Activated T-helper 17 cell treated with anti-CD3 and anti-CD28 coated beads, Interleukin-2, amount 50 U/mL, for 72 hours (primary cell): ENCODE measurements at places on chromosomes 12 and 14. TPM values are rescaled to one million over a fixed set of nuclear protein-coding genes. Genes with fewer than 3 reads are reported as not detected.

The ERP27 gene
- 5.2 TPM for total RNA-seq

The HIF1A gene
- 123 TPM for total RNA-seq

The INF2 gene
- total RNA-seq = 87.8 TPM

The C12orf50 gene
- total RNA-seq = not detected

- H3K27me3 ChIP-seq = no peaks in the 10 kb centered on the region
- peak overlapping the region; percentile 52 for H3K27ac ChIP-seq
- H3K4me3 ChIP-seq = peak overlapping the region; percentile 50
- H3K36me3 ChIP-seq = no peaks in the 10 kb centered on the region
- H3K4me1 ChIP-seq = peaks cover 16% of the 10 kb centered on the region
- ATAC-seq = peak; percentile 69
These were observed 344 bp downstream of the LPAR5 start for GRCh38 chr12:6635375-6635855.

GRCh38 chr14:98951031-98951430, 321.0 kb downstream of the BCL11B start:
- no peaks in the 10 kb centered on the region for H3K36me3 ChIP-seq
- peaks cover 8% of the 10 kb centered on the region for H3K4me1 ChIP-seq
- H3K4me3 ChIP-seq = no peak overlapping the region
- no peak for ATAC-seq

DNA sequence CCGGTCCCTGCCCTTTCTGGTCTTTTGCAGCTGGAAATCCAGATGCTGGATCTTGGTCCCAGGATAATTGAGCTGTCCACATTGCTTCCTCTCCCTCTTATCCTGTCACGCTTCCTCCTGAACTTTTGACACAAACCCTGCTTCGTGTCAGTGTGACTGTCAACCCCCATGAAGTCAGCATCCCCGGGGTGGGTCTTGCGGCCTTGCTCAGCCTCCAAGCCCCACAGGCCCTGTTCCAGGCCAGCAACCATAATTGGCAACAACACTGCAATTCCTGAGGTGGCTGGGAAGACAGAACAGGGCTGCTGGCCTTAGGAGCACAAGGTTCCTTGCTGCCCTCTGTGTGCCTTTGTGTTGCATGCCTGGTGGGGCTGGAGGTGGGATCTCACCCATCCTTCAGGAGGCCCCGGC, 74.9 kb downstream of the NTF3 start:
- no peak overlapping the region for H3K4me3 ChIP-seq
- peaks cover 12% of the 10 kb centered on the region for H3K27me3 ChIP-seq
- ATAC-seq = no peak
- no peak overlapping the region for H3K27ac ChIP-seq

DNA sequence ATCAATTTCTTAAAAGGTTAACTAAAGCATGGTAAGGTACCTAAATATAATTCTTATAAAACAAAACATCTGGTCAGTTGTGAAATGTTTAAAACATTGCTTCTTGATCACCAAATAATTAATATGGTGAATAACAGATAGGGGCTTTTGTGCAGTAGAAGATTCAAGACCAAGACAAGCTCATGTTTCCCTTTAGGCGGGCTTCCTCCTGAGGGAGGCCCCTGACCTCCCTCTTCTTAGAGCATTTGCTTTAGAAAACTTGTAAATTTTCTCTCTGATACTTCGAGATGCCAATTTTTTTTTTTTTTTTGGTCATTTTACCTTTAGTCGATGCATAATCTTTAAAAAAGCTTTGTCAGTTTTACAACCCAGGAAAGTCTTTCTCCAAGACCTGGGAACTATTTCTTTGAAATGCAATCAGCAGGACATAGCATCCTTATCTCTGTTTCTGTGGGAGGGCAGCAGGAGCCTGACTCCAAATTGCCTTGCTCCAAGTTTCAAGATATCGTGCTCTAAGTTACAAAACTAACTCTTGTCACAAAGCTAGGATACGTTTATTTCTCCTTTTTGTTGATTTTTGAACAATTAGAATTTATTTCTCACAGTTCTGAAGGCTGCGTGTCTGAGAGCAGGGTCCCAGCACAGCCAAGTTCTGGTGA, 66.6 kb upstream of the BICD1 start:
- no peaks in the 10 kb centered on the region for H3K4me1 ChIP-seq
- ATAC-seq = no peak
- H3K27ac ChIP-seq = no peak overlapping the region
- no peaks in the 10 kb centered on the region for H3K27me3 ChIP-seq
- no peak overlapping the region for H3K4me3 ChIP-seq
- H3K36me3 ChIP-seq = no peaks in the 10 kb centered on the region

DNA sequence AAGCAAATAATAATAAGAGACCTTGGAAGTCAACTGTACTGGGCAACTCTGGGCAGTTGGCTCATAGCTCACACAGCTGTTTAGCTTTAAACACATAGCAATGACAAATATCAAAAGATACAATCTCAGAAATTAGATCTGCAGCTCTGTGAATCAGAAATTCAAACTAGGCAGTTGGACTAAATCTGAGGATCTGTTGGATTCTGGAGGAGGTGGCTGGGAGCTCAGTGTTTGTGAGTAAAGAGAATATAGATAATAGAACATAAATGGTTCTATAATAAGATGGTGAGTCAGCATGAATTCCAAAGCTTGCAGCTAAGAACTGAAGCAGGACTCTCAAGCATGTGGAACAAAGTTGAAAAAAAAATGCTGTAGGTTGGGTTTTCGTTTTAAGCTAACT, 1949.4 kb upstream of the SEL1L start:
- no peak overlapping the region for H3K4me3 ChIP-seq
- H3K27ac ChIP-seq = no peak overlapping the region
- H3K27me3 ChIP-seq = no peaks in the 10 kb centered on the region
- H3K4me1 ChIP-seq = no peaks in the 10 kb centered on the region

GRCh38 chr12:117119592-117120198, 20.5 kb upstream of the TESC start:
- ATAC-seq = peak; percentile 60
- H3K4me3 ChIP-seq = no peak overlapping the region
- H3K36me3 ChIP-seq = no peaks in the 10 kb centered on the region
- H3K27ac ChIP-seq = no peak overlapping the region

DNA sequence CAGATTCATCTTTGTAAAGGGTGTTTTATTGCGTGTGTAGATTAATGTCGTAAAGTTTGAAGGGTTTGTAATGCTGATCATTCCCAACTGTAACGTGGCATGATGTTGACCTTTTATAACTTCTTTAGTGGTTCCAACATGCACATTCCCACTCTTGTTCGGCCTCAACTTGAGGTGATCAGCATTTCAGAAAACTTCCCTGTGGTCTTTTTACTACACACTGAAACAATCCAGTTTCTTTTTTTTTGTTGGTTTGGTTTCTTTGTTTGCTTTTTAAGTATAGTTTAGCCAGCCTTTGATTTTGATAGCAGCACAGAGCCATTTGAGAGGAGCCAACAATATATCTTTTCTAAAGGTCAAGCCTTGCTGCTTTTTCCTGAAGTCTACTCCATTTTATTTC, 22.8 kb downstream of the UTP20 start:
- no peaks in the 10 kb centered on the region for H3K4me1 ChIP-seq
- peaks cover 95% of the 10 kb centered on the region for H3K36me3 ChIP-seq
- H3K27ac ChIP-seq = no peak overlapping the region
- ATAC-seq = no peak

DNA sequence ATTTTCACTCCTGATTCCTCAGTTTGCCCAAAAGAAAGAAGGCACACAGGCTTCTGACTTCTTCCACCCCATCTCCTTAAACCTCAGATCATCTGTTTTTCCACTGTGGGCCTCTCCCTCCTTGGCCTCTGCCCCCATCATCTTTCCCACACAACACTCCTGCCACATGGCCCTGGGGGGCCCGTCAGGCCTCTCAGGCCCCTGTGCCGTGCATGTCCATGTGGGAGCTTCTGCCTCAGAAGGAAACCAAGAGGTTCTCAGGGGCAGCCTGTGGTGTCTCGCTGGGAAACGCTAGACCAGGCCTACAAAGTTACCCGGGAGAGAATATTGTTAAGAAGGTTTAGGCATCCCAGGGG, 8.0 kb downstream of the KLHL33 start:
- H3K4me1 ChIP-seq = peaks cover 11% of the 10 kb centered on the region
- H3K27ac ChIP-seq = peak overlapping the region; percentile 59
- H3K36me3 ChIP-seq = no peaks in the 10 kb centered on the region
- peak overlapping the region; percentile 56 for H3K4me3 ChIP-seq

- no peaks in the 10 kb centered on the region for H3K36me3 ChIP-seq
- H3K27ac ChIP-seq = no peak overlapping the region
- no peaks in the 10 kb centered on the region for H3K4me1 ChIP-seq
These were observed 84.5 kb downstream of the GPR65 start for GRCh38 chr14:88089445-88089844.

GRCh38 chr12:53532524-53533445, 25.5 kb upstream of the NPFF start:
- H3K27me3 ChIP-seq = no peaks in the 10 kb centered on the region
- no peak overlapping the region for H3K27ac ChIP-seq
- H3K4me1 ChIP-seq = no peaks in the 10 kb centered on the region
- no peak for ATAC-seq
- H3K36me3 ChIP-seq = peaks cover 92% of the 10 kb centered on the region

DNA sequence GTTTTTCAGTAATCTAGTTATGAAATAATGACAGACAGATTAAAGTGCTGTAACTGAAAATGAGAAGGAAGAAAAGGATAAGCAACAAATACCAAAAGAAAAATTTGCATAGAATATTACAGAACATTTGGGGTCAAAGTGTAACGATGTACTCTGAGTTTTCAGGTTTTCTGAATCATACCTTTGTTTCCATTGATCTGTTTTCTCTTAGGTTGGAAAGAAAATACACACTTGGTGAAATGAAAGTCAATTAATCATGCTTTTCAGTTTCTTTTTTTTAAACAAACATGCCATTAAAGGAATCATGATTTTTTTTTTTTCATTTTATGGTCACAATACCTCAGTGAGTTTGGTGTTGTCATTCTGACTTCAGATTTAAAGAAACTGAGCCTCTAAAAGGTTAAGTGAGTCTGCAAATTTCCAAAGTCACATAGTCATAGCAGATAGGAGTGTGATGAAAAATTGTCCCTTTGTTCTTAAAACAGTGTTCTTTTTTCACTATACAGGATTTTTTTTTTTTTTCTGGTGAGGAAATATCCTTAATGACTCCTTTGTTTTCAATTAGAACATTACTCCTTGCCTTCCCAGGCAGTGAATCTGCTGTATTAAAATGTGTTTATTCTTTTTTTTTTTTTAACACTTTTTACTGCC, 35.9 kb upstream of the PZP start:
- H3K4me1 ChIP-seq = peaks cover 24% of the 10 kb centered on the region
- peaks cover 5% of the 10 kb centered on the region for H3K36me3 ChIP-seq
- peak; percentile 76 for ATAC-seq
- no peak overlapping the region for H3K4me3 ChIP-seq

DNA sequence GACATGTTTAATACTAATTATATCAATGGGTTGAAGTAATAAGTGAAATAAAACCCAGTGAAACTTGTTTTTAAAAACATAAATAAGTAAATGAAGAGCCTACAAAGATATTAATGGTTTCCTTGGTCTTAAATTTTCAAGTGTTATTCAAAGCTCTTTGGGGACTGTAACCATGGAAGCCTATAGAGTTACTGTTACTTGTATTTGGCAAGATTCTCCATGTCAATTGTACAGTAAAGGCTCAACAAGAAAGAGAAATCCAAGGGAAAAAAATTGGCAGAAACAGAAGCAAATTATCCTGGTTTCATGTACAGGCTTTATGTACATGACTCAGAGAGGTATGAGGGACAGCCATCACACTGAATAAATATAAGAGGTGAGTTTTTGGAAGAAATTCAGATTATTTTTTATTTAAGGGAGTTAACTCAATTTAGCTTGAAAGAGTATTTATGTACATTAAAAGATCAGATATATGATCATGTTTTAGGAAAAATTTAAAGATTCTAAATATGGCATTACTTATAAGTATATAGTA, 151.1 kb upstream of the HMGA2 start:
- no peaks in the 10 kb centered on the region for H3K36me3 ChIP-seq
- no peak overlapping the region for H3K27ac ChIP-seq
- no peaks in the 10 kb centered on the region for H3K4me1 ChIP-seq
- H3K27me3 ChIP-seq = peaks cover 14% of the 10 kb centered on the region
- no peak for ATAC-seq

- no peak overlapping the region for H3K27ac ChIP-seq
- ATAC-seq = peak; percentile 3
- no peak overlapping the region for H3K4me3 ChIP-seq
- no peaks in the 10 kb centered on the region for H3K36me3 ChIP-seq
- no peaks in the 10 kb centered on the region for H3K27me3 ChIP-seq
- H3K4me1 ChIP-seq = peaks cover 8% of the 10 kb centered on the region
These were observed 375 bp downstream of the AJUBA start for GRCh38 chr14:22981876-22982476.

GRCh38 chr12:88750867-88751543, 170.7 kb upstream of the KITLG start:
- H3K27ac ChIP-seq = no peak overlapping the region
- no peaks in the 10 kb centered on the region for H3K4me1 ChIP-seq
- no peak for ATAC-seq
- H3K27me3 ChIP-seq = no peaks in the 10 kb centered on the region
